ENCODE measurements at places on chromosomes 2 and 18. TPM values are rescaled to one million over a fixed set of nuclear protein-coding genes. Genes with fewer than 3 reads are reported as not detected.
A peak's percentile ranks its signal among the peaks of the same experiment; 100 is the strongest.

The KRTCAP3 gene
- total RNA-seq = 9.9 TPM

The MYL12B gene
- 178 TPM for total RNA-seq

The ORC2 gene
- 29.8 TPM for total RNA-seq

DNA sequence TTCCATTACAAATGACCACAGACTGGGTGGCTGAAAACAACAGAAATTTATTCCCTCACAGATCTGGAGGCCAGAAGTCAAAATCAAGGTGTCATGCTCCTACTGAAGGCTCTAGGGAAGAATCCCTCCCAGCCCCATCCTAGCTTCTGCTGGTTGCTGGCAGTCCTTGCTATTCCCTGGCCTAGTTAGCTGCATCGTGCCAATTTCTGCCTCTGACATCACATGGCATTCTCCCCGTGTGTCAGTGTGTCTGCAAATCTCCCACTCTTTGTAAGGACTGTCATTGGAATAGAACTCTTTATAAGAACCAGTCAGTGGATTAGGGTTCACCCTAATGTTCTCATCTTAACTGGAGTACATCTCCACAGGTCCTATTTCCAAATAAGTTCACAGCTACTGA is 30.5 kb upstream of the NCKAP5 start:
- DNase-seq = no peak

GRCh38 chr18:78041218-78041617 is 791.6 kb downstream of the GALR1 start:
- no peak for DNase-seq

DNA sequence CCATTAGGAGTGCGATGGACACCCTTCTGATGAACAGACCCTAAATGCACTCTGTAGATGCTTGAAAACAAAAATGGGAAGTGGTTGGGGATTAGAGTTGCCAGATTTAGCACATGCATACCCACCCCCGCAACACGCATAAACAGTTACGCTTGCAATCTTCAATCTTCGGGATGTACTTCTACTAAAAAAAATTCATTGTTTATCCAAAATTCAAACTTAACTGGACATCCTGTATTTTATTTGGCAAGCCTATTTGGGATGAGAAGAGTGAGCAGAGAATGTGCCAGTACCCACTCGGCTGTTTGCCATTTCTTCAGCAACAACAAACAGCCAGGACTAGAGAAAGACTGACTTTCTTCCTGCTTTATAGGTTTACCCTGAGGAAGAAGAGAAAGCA is 18.4 kb downstream of the KIAA2012 start:
- no peak for DNase-seq

DNA sequence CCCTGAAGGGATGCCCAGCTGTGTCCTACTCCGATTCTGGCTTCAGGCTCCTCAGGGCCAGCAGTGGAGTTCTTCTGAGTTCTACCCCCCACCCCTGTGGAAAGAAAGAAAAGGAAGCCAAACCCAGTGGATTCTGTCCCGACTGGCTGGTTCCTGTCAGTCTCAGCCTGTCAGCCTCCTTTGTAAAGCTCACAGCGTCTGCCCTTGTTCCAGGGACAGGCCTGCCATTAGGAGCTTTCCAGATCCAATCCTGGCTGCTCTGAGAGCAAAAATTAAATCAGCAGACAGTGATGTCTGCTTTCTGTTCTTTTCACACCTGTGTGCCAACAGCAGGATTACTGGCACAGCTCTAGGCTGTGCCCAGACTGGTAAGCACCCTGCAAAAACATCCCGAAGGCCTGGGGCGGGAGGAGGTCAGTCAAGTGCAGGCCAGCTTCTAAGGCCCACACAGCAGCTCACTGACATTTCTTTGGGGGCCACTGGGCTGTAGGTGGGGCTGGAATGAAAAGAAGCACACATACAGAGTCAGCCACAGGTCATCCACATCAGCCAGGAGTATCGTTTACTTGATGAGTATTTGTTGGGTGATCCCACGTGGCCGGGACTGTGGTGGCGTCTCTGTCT is 69.1 kb downstream of the EHD3 start:
- no peak for DNase-seq

GRCh38 chr18:42126586-42126985 is 171.6 kb downstream of the PIK3C3 start:
- no peak for DNase-seq

- no peak for DNase-seq
Observed at GRCh38 chr2:176534798-176535466, 265.7 kb downstream of the MTX2 start.

DNA sequence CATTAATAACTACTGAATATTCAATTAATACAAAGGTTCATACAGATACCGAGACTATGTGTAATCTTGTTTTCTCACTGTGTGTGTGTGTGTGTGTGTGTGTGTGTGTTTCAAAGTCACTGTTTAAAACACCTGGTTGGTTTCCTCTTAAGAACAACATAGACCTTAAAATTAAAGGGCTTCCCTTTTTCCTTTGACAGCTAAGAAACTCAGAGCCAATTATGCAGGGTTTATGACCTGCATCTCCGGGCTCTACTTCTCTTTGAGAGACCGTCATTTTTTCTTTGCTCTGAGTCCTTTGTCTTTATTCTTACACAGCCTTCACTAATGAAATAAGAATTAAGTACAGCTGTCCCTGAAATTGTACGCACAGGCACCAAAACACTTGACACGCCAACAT is 145.6 kb downstream of the HDAC4 start:
- DNase-seq = peak; percentile 45

The IAH1 gene
- 51.0 TPM for total RNA-seq

The DCTN1 gene
- 108 TPM for total RNA-seq

DNA sequence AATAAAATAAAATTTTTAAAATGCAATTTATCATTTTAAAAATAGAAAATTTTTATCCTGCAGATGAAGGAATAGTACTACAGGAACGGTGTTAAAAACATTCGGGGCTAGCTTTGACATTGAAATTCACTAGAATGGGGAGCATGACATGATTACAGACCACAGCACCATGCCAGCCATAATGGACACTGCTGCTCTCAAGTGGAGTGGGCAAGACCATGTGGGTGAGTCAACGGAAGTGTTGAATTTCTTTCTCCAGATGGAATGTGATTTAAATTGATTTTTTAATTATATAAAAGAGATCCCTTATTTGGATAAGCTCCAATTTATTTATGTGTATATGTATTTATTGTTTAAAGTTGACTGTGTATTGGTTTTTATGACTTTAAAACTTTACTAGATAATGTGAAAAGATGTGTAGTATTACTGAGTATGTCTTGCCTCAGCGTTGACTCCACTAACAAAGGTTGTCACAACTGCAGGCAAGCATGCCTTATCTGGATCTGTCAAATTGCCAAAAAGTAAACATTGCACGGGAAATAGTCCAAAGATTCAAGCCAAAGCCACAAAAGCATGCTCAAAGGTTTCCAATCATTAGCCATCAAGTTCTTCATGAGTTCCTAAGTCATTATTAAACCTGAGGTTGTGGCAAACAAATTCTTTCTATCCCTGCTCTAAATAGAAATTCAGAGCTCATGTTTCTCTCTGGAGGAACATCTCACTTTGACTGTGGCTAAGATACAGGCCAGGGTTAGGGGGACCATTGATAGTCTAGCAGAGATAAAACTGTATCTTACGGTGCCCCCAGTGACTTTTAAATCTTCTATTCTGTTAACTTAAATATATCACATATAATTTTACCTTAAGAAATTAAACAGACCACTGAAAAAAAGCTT is 536.9 kb downstream of the TMX3 start:
- DNase-seq = no peak

DNA sequence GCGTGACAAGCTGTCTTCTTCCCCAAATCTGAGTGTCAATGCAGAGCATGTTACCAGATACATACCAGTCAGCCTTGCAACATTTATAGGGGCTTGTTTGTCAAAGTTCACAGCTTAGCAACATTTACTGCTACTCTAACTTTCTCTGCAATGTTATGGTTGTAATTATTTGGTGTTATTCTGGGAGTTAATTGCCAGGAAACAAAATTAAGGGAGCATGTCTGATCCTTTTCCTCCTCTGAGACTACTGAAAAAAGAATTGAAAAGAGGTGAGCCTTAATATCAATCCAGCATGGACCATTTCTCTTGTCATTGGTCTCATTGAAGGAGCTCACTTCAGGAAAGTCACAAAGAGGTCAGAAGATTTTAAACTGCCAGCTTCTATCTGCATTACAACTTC is 465.6 kb upstream of the LINC00305 start:
- no peak for DNase-seq

- no peak for DNase-seq
Observed at GRCh38 chr2:73700131-73700611, 37.0 kb downstream of the TPRKB start.

GRCh38 chr18:13558124-13558523 is 168.2 kb downstream of the FAM210A start:
- no peak for DNase-seq

DNA sequence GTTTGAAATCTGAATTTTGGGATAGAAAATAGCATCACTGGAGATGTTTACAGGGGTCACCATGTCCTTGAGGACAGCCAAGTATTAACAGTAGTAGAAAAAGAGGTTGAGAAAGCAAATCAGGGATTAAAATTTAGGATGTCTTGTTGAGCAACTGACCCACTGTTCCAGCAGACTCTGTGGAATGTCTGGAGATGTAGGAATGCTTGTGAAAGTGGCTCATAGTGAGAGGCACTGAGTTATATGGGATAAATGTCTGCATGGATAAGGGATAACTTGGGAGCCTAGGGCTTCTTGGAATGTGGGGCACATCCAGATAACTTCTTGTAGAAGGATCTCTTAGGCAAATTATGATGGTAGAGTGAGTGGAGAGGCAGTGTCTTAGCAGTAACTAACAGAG is 495.0 kb downstream of the TMX3 start:
- DNase-seq = no peak

- no peak for DNase-seq
Observed at GRCh38 chr2:70947556-70948184, 12.0 kb downstream of the ATP6V1B1 start.

- no peak for DNase-seq
Observed at GRCh38 chr2:188884517-188884916, 89.7 kb upstream of the COL3A1 start.

DNA sequence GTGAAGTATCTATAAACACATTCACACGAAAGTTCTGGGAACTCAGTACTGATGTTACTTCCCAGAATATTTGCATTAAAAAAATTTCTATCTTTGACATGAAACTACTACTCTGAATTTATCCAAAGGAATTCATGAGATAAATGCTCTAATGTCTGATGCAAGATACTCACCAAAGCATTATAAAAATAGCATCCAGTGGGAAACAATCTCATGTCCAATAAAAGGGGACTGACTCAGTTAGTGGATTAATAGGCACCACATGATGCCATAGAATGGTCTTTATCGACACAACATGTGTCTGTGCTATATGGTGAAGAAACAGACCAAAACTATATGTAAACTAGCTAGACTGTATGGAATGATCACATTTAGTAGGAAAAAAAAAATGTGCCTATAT is 33.9 kb downstream of the LAMA3 start:
- DNase-seq = no peak

DNA sequence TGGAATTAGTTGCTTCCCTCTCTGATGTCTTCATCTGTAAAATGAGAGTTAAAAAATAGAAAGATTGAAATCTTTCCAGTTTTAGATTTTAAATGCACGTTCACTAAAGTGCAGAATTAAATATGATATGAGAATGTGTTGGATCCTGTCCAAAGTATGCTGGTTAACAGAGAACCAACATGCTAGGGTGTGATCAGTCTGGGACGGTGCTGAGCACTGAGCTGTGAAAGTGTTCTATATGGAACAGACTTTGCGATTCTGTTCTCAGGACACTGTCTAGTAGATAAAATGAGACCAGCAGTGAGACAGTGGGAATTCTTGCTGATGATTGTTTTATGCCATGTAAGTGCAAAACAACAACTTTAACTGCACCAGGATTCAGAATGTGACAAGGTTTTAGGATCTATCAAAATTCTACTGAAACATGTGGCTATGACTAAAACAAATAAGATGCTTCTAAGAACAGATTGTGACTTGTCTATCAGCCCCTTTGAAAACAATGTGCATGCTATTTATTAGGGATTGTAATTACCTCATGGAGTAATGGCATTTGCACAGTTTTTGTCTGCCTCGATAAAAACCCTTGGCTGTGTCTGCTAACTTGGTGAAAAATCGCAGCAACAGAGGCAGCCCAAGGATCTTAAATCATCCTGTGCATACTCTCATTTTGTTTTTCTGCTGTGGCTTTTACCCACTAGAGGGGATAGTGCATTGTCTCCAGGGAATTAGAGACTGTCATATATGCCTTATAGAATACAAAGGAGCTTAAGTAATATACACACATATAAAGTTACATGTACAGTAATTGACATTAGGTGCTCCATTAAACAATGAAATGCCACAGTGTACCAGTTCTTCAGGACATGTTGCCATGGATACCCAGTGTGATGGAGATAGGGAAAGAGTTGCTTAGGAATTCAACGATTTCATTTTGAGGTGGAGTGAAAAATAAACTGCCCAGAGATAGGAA is 55.1 kb downstream of the MAP3K20 start:
- no peak for DNase-seq

The VIT gene
- not detected for total RNA-seq

GRCh38 chr18:59813942-59814341 is 85.9 kb upstream of the PMAIP1 start:
- DNase-seq = no peak

GRCh38 chr2:101508636-101509035 is 33.7 kb upstream of the RFX8 start:
- no peak for DNase-seq

DNA sequence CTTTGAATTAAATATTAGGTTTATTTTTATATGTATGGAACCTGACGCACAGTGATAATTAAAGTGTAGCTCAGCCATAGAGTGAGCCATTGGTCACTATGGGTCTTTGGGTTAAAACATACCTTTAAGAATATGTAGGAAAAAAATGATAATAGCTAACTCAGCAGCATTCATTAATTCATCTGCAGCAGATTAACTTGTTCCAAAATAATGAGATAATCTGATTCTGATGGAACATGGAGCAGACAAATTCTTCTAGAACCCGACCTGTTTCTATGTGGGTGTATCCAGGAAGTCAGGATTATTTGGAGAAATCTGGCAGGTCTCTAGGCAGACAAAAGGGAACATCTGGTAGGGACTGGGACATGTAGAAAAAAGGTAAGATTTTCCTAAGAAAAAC is at the start of gene XIRP2:
TSS of gene XIRP2 (plus strand) at position 301 of the 400 bp plus-strand sequence. CDS start 15,003 bp downstream, outside the sequence.
- no peak for DNase-seq

- DNase-seq = no peak
Observed at GRCh38 chr2:187976986-187977333, 314.7 kb upstream of the GULP1 start.

GRCh38 chr2:218879776-218880101 is 913 bp upstream of the WNT10A start:
- DNase-seq = no peak

The TDRD15 gene
- total RNA-seq = not detected

The TUBB8B gene
- not detected for total RNA-seq

The GMPPA gene
- 28.1 TPM for total RNA-seq

The EFHD1 gene
- 2.1 TPM for total RNA-seq

DNA sequence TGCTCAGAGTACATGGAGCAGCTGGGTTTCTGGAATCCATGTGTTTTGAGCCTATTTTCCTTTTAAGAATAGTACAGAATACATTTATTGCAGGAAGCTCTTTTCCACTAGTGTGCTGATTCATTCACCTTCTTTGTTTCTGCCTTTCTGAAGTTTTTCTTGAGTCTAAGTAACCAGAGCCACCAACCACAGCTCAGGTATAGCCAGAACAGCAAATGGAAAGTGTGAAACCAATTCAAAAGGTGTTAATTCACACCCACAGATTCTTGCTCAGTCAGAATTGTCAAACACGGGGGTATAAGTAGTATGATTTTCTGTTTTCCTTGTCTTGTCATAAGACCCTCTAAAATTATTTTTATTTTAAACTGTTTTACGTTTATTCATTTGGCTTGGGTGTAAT is 75.9 kb upstream of the DYNAP start:
- no peak for DNase-seq

GRCh38 chr18:27366665-27367064 is 181.6 kb upstream of the CHST9 start:
- no peak for DNase-seq

The MSTN gene
- 0.19 TPM for total RNA-seq

The B3GNT2 gene
- total RNA-seq = 18.0 TPM
